ENCODE measurements at places on chromosomes 11 and 22. TPM values are rescaled to one million over a fixed set of nuclear protein-coding genes. Genes with fewer than 3 reads are reported as not detected.

GRCh38 chr22:19764636-19765476 lies 4.3 kb downstream of the TBX1 start:
- no peak for DNase-seq

GRCh38 chr11:109023036-109023435 lies 358.2 kb downstream of the DDX10 start:
- DNase-seq = no peak

DNA sequence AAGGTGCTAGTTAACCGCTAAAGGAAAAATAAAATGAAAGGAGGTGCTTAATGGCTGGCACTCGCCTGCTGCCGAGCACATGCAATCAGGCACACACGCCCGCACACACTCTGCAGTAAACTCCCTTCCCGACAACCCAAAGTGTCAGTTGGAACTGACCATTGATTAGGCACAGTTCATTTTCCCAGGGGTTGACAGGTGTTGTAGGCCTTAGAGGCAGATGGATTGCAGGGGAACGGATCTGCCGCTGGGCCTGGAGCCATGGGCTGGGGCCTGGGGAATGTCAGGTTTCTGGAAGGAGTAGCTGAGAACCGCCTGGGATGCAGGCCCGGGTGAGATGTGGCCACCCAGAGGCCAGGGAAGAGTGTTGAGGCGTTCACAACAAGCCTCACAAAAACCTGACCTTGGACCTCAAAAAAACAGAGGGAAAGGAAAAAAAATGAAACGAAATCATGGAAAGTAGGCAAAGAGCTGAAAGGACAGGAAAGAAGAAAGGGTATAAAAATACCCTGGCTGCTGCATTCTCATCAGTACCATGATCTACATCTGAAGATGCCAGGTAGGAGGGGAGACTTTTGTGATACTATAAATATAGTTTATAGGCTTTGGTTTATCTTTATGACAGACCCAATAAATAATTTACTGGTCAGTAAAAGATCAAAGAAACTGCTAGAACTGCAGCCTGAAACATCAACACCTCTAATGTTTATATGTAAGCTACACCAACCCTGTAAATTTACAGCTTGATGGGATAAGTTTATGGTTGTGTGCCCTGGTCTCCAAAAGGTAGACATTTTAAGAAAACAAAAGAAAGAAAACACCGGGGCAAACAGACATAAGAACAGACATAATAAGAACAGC lies 313.4 kb downstream of the BUD13 start:
- no peak for DNase-seq

The SLC22A8 gene
- total RNA-seq = not detected

The SNX32 gene
- total RNA-seq = not detected
